8988T (cell line): ENCODE measurements at places on chromosomes 6 and 20.

DNA sequence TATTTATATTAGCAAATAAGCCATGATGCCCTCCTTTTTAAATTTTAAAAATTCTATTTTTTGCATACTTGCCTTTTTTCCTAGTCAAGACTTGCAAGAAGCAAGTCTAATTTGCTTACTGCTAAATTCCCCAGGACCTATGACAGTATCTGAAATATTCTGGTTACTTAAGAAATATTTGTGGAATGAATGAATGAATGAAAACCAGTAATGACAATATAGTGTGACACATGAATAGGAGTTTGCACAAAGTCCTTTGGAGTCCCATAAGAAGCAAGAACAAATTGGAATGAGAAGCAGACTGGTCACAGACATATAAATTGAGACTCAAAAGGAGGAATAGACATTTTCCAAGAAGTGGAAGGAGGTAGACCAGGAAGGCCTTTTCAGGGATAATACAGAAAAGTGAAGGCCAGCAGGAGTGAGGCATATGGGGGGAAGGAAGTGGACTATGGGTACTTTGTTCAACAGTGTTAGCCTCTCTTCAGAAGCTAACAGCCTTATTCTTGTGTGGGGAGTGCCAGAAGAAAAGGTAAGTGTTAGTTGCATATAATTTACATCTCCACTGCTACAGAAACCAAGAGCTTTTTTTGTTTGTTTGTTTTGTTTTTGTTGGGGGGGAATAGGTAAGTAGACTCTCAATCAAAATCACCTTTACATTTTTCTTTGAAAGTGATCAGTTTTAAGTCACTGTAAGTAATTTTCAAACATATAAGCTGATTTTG, 93.6 kb upstream of the FAM184A start:
- no peak for DNase-seq

- no peak for DNase-seq
These were observed 375.7 kb upstream of the MARCKS start for GRCh38 chr6:113481458-113481857.

DNA sequence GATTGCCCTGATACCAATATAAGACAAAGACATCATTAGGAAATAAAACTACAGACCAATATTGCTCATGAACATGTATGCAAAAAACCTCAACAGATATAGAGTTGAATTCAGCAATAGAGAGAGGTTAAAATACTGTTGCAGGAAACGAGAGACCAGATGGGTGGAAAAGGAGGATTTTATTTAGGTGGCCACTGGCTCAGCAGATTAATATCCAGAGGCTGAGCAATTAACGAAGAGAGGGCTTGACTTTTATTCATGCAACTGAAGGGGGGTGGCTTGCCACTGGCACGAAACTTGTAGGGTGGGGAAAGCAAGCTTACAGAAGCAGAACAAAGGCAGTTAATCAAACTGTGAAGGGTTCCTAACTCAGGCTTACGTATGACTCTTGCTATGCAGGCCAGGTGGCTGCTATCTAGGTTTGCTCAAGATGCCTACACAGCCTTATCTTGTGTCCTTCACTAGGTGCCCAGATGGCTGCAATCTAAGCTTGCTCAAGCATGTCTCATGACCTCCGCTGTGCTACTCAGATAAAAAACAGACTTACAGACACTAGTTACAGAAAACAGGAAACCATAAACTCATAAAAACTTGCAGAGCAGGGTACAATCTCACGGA, 126.4 kb downstream of the MMUT start:
- no peak for DNase-seq

GRCh38 chr20:588476-588875, 21.6 kb downstream of the TCF15 start:
- DNase-seq, result no peak

- DNase-seq, result no peak
These were observed 42.3 kb downstream of the HIVEP2 start for GRCh38 chr6:142902636-142903053.

DNA sequence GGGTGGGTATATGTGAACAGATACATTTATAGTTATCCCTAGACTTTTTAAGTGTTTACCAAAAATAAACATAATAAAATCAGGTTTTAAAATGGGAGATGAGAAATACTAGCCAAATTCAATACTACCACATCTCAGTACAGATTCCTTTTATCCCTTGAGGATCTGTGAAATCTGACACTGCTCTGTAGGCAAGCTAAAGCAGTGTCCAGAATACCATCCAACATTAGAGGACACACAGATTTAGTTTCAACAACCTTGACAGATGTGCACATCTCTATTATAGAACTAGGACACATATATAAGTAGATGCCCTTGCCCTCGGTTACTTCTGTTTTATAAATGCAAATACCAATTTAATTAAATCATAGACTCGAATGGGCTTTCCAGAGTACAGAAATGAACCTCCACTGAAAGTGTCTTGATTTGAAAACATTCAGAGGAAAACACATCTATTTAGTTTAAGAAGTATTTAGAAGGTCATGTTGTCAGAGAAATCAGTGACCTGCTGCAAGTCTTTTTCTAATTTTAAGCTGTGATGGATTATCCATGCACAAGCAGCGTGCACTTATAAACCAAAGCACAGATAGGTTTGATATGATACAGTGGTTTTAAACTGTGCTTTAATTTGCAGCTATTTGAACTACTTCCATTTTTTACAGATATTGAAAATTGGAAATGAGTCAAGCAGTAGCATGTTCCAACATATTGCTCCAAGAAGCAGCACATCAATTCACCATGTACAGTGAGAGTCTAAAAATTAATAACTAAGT, 156.3 kb upstream of the EPHA7 start:
- DNase-seq, result no peak

DNA sequence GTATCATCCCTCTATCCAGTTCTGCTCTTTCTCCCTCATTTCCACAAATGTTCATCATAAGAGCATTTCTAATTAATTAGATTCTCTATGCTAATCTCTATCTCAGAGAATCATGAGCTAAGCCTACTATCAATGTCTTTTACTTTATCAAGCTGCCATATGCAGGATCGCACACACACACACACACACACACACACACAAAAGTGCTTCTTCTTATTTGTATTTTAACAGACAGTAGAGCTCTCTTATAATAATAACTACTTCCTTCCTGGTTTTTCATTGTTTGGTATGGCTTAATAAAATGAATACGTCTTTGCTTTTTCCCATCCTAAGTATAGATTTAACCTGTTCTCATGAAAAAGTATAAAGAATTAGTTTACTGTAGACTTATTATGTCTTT, 170.2 kb downstream of the HAO1 start:
- no peak for DNase-seq
